ENCODE measurements at places on chromosomes 6 and 20. TPM values are rescaled to one million over a fixed set of nuclear protein-coding genes. Genes with fewer than 3 reads are reported as not detected.

- no peak for DNase-seq
These were observed 906 bp upstream of the COL12A1 start for GRCh38 chr6:75206576-75207342.

SEMG1 gene
- total RNA-seq = not detected

GSTA4 gene
- total RNA-seq = 25.8 TPM

GRCh38 chr20:48886811-48887210 is 34.7 kb upstream of the ARFGEF2 start:
- DNase-seq = no peak

DNA sequence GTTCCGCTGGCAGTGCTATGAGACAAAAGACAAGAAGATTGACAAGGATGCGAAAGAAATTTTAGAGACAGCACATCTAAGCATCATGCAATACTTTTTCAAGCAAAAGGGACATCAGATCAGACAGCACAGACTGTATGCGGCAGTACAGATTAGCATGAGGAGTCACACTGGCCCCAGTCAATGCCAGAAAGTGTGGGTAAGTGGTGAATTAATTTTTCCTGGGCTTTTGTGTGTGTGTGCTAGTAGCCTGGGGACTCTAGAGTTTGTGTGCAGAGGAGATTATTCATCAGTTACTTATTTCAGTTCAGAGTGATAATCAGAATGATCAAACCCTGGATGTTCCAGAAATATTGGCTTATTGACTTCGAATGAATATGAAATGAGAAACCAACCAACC is 47.2 kb downstream of the LAMA4 start:
- no peak for DNase-seq

- DNase-seq = no peak
These were observed 41.8 kb upstream of the F13A1 start for GRCh38 chr6:6362056-6362840.

GRCh38 chr6:35432291-35432690 is 19.8 kb upstream of the FANCE start:
- DNase-seq = no peak
